ENCODE measurements at places on chromosomes 2 and 18. TPM values are rescaled to one million over a fixed set of nuclear protein-coding genes. Genes with fewer than 3 reads are reported as not detected.

The RBBP8 gene
- 59.1 TPM for polyA plus RNA-seq

The HOXD9 gene
- 84.0 TPM for polyA plus RNA-seq

The GALNT14 gene
- polyA plus RNA-seq = 47.6 TPM

The MLPH gene
- 3.6 TPM for polyA plus RNA-seq

The ZFAND2B gene
- 39.5 TPM for polyA plus RNA-seq

The SGPP2 gene
- polyA plus RNA-seq = 17.4 TPM

The IKZF2 gene
- polyA plus RNA-seq = 9.4 TPM

The SH3RF3 gene
- 4.0 TPM for polyA plus RNA-seq

The PRSS56 gene
- polyA plus RNA-seq = not detected

The DLX2 gene
- polyA plus RNA-seq = not detected

The NEB gene
- polyA plus RNA-seq = 30.6 TPM

The FAM98A gene
- polyA plus RNA-seq = 58.5 TPM

The CNPPD1 gene
- polyA plus RNA-seq = 64.0 TPM

The PIEZO2 gene
- polyA plus RNA-seq = 23.7 TPM

The DAPL1 gene
- 37.6 TPM for polyA plus RNA-seq

The KLHL29 gene
- polyA plus RNA-seq = 11.9 TPM

The ALPI gene
- 0.10 TPM for polyA plus RNA-seq

The TEKT4 gene
- polyA plus RNA-seq = 0.20 TPM

The RESP18 gene
- polyA plus RNA-seq = not detected

The KLHL14 gene
- 33.1 TPM for polyA plus RNA-seq

The CHRND gene
- polyA plus RNA-seq = 0.96 TPM

The STON1 gene
- 39.3 TPM for polyA plus RNA-seq

The MYOM1 gene
- 8.3 TPM for polyA plus RNA-seq

The IL1RL2 gene
- 1.4 TPM for polyA plus RNA-seq

The CRYGB gene
- not detected for polyA plus RNA-seq

The CERKL gene
- 20.3 TPM for polyA plus RNA-seq

All from left kidney (tissue), 8 donors.